Stimulated activated CD4-positive, alpha-beta T cell treated with anti-CD3 and anti-CD28 coated beads, TNF-alpha, amount 100 ng/mL, for 48 hours (primary cell): ENCODE measurements at places on chromosomes 3 and 15.

- no peak for DNase-seq
These were observed 43.7 kb downstream of the SLC12A8 start for GRCh38 chr3:125168711-125169393.

DNA sequence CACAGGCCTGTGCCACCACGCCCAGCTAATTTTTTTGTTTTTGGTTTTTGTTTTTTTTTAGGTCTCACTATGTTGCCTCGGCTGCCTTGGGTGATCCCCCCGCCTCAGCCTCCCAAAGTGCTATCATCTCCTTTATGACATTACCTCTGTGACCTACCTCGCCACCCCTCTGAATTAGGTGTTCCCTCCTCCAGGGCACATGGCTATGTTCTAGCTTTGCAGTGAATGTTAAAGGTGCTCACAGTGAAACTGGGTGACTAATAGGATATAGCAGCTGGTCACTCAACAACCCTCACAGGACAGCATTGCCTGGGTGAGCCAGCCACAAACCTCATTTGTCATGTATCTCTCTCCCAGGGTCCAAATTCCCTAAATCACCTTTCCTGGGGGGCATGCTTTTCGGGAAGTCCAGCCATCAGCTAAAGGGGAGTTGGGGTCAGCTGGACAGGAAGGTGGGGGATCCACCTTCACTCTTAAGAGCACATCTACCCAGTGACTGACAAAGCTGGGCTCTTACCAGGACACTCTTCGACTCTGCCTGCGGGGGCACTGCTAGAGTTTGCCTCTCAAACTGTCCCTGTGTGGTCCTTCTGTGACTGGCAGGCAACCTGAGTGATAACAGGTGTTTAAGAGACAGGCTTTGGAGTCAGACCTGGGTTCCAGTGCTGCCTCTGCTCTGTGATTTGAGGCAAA, 1.6 kb upstream of the TTLL3 start:
- no peak for DNase-seq

DNA sequence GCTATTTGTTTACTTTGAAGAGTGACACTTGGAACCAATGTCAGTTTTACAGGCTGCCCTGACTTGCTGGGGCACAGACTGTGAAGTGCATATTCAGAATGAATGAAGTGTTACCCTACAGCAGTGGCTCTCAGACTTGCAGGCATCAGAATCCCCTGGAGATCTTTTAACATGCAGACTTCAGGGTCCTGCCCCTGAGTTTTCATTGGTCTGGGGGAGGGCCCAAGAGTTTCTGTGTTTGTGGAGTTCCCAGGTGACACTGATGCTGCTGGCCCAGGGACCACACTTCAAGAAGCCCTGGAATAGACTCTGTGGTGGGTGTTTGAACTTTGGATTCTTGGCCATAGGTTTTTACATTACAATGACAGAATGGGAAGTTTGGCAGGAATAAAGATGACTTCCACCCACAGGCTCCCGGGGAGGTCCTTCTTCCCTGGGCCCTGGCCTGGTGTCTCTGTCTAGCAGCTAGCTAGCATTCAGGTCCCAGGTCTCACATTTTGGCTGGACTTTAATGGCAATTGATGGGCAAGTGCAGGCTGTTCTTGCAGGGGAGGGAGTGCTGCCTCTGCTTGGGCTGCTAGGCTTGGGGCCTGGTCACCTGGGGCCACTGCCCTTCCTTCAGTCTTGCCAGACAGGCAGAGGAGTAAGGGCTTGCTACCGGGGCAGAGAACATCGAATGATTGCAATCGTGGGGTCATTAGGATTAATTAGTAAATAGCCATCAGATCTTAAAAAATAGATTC, 149.0 kb downstream of the APBA2 start:
- no peak for DNase-seq

DNA sequence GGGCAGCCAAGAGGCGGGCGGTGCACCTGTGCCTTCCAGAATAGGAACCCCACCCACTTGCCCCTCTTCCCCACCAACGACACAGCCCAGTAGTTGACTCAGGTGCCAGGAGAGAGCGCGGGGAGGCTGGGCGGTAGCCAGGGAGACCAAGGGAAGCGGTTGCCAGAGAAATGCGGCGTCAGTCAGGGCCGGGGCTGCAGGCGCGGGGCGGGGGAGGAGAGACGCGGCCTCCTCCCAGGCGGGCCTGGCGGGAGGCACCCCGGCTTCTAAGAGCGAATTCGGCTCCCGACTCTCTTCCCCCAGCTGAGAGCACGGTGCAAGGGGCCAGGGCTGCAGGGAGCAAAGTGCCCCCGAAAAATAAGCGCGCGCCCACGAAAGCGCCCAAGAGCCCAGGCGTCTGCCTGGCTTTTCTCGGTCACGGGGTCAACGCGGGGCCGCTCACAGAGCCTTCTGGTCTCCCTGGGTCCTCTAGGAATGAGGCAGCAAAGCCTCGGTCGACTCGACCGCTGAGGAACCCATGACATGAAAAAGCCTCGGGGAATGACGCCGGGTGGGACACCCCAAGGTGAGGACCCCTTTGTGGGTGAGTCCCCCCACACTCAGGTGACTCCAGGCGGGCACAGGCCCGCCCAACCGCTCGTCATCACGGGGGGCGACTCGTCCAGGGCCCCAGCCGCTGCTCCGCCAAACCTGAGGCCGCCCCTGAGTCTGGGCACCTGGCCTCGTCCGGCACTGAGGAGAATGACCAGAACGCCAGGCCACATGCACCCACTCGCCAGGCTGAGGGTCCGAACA, 716 bp downstream of the CPEB1 start:
- no peak for DNase-seq

- DNase-seq = no peak
These were observed 187.9 kb upstream of the ATP10A start for GRCh38 chr15:26050984-26051383.

GRCh38 chr3:127263037-127263436, 24.8 kb downstream of the PRR20G start:
- DNase-seq = no peak

DNA sequence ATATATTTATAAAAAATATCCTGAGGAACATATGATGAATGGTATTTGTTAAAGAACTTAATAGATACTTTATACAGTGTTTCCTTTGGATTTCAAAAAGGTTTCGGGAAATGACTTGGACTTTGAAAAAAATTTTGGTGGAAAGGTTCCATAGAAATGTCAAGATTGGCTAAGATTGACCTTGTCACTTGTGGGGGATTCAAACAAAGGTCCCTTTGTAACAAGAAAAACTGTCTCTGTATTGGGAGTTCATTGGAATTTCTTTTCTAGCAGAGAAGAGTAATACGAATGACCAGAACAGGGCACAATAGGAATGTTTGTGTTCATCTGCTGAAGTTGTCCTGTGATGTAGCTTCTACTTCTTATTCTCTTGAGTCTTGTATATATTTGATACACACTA, 43.2 kb downstream of the ARHGEF26 start:
- DNase-seq = no peak

- no peak for DNase-seq
These were observed 280.4 kb downstream of the ULK4 start for GRCh38 chr3:41681479-41681878.

DNA sequence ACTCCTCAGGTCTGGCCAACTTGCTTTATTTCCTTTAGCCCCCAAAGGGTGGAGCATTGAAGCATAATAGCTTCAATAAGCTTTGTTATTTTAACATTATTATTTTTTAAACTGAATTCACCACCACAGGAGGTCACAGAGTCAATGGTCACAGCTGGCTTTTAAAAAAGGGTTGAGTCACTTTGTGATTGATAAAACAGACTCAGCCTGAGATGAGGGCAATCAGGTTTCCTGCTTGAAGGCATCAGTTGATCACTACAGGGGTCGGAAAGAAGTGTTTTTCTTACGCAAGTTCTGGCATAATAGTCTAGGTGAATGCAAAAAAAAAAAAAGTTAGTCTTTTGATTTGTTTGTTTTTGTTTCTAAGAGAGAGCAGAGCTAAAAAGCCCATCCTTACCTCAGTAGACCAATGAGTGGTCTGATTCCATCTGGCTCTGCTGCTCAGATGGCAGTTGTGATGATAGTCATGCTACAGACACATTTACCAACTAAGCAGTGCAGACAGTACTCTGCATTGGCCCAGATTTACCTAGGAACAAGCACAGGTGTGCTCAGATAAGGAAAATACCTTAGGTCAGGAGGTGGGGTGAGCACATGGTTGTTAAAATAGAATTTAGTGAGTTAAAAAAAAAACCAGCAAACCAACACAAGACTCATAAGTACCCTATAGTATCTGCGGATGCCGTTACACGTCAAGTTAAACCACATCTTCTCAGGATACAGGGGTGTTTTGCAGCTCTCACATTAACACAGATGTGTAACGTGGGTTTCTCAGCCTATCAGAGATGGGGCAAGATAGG, 22.6 kb downstream of the ZNF80 start:
- no peak for DNase-seq

GRCh38 chr3:39668420-39668819, 141.0 kb upstream of the MYRIP start:
- DNase-seq = no peak

DNA sequence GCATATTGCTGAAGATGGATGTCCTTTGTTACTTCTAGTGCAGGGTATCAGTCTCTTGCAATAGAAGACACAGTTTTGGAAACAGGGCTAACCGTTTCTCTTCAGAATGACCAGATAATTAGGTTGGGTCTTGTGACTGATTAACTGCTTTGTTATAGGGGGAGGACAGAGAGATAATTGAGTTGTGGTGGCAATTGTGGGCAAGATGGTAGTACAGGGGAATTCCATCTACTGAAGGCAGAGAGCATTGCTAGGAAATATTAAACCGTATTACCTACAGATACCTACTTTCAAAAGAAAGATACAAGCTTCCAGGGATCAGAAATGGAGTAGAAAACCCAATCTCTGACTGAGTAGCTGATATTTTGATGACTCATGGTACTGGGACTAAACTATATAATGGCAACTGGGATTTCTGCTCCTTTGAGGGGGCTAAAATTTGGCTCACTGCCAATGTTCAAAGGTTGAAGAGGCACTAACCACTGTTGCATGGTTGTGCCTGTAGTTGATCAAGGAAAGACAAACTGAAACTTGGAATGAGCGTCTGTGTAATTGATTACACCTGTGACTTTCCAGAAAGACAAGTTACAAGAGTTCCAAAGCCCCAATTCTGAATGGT, 4.2 kb downstream of the PRR23B start:
- no peak for DNase-seq

DNA sequence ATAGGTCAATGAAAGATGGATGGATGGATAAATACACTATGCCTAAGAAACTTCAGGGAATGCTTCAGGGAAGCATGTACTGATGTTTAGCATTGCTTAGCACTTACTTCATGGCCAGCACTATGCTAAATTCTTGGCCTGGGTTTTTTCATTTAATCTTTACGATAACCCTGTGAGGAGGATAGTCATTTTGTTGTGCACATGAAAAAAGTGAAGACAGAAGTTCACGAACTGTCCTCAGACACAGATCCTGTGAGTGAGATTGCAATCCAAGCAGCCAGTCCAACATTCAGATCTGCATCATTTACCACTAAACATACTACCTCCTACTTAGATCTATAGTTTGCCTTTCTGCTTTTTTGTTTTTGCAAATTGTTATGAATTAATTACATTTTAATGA, 510.8 kb upstream of the AGTR1 start:
- DNase-seq = no peak

DNA sequence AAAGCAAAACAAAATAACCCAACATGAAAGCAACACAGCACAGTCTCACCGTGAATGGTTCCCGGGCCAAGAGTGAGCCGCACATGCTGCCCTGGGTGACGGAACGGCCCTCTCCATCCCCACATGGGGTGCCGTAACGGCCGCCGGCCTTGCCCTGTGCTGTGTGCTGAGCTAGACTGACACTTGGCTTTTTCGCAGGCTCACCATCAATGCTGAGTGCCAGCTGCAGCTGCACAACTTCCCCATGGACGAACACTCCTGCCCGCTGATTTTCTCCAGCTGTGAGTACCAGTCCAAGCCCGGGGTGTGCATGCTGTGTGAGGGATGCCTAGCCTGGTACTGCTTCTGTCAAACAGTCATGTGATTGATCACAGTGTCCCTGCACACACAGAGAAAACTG, 357.6 kb downstream of the GABRG3 start:
- no peak for DNase-seq

GRCh38 chr3:31567036-31567435, 34.3 kb downstream of the STT3B start:
- DNase-seq = no peak

DNA sequence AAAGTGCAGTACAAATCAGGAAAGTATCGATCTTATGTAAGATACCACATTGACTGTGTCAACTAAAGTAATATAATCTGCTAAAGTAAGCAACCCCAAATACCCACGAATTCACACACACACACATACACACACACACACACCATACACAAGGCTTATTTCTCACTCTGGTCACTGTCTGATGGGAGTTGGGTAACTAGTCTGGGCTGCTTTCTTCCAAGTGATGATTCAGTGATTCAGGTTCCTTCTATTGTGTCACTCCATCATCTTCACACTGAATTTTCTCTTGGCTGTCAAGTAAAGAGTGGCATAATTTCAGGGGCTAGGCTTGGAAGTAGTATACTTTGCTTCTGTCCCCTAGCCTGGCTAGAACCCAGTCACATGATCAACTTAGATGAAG, 104.8 kb upstream of the CCDC54 start:
- no peak for DNase-seq

- DNase-seq = no peak
These were observed 79.1 kb downstream of the TRPC1 start for GRCh38 chr3:142802891-142803290.

DNA sequence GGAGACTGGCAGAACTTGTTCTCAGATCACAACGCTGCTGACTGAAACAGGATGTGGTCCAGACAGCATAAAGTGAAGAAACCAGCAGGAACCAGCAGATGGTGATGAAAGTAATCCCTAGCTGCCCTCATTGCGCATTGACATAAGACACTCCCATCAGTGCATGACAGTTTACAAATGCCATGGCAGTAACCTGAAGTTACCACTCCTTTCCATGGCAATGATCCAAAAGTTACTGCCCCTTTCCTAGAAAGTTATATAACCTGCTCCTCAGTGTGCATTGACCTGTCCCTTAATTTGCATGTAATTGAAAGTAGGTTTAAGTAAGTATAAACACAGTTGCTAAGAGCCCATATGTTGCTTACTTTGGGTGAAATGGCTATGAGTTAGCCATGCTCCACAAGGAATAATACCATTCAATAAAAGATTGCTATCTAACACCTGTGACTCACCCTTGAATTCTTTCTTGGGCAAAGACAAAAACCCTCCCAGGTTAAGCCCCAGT, 149.1 kb upstream of the CD96 start:
- DNase-seq = no peak

GRCh38 chr15:76321171-76321570, 9.9 kb upstream of the ETFA start:
- DNase-seq = no peak
